ENCODE measurements at places on chromosomes 5 and 9.

DNA sequence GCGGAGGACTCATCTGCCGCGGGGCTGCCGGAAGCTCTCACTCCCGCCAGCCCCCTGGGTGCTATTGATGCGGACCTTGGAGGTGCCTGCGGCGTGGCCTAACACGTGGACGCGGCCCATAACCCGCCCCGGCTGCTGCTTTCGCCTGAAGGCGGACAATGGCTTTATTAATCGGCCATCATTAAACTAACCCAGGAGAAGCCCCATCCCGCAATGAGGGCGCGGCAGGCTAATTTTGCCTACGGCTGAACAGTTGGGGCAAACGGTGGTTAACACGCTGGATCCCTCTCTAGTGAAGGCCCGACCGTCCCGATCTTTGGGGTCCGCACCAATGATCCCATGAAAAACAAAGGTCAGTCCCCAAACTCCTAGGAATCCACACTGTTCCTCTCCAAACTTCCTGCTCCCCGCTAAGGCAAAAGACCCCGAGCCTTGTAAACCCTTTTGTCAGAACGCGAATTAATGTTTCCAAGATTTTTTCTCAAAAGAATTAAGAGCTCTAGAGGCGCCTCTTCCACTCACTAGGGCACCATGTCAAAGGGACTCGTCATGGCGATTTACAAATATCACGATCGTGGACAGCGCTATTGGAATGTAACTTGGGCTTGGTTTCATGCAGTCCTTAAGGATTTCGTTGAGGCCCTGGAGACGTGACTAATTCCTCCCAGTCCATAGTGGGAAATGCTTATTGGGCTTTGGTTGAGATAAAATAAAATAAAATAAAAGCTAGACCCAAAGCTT is 193.1 kb downstream of the MEF2C start:
- DNase-seq: no peak

DNA sequence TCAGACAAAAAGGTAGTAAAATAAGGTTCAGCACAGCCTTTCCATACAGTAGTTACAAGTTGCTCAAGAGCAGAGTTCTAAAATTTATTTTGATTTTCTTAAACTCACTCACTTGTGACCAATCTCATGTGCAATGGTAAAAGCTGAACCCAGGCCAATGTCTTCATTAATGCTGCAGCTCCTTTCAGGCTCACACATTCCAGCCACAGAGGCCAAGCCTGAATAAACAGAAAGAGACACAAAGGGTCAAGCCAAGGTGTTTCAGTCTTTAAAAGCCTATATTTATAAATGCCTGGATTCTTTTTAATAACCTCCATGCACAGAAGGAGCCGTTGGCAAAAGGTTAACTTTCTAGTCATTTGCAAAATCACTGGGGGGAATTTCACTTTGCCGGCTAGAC is 152.5 kb downstream of the ADAMTS6 start:
- no peak for DNase-seq

DNA sequence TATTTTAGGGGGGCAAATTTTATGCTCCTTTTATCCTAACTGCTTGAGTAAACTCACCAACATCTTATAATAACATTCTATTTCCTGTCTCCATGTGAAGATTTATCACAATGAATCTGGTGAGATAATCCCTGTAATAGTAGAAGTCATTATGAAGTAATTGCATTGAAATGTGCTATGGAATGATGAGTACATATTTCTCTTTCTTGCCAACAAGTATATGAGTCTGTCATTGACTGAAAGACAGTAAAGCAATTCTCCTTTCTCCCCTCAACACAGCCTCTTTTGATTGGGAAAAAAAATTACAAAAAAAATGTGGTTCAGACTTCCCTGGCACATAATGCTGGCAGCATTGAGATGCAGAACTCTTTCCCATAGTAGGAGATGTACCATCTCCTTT is 459.2 kb upstream of the RGMB start:
- no peak for DNase-seq

DNA sequence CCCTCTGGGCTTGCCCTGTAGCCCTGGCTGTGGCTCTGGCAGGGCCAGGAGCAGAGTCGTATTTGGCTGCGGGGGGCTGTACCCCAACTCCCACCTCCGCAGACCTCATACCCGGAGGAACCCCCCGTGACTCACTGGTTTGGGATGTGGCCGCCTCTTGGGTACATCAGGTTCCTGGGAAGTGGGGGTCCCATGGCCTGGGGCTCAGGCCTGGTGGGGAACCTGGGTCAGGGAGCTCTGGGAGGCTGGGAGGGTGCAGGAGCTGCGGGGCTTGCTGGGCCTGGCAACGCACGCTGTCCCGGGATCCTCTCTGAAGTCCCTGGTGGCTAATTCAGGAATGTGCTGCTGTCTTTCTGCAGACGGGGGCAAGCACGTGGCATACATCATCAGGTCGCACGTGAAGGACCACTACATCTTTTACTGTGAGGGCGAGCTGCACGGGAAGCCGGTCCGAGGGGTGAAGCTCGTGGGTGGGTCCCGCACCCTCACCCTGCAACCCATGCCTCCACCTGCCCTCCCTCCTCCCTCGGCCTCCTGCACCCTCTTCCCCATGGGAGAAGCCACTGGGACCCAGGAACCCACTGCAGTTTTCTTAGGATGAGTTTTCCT is 2.4 kb downstream of the LCN1 start:
- DNase-seq: no peak

GRCh38 chr5:171537070-171537849 is 117.8 kb downstream of the FGF18 start:
- no peak for DNase-seq

GRCh38 chr9:71036501-71036900 is 84.9 kb downstream of the TRPM3 start:
- no peak for DNase-seq

GRCh38 chr5:31359839-31360238 is 166.4 kb downstream of the CDH6 start:
- DNase-seq: no peak

DNA sequence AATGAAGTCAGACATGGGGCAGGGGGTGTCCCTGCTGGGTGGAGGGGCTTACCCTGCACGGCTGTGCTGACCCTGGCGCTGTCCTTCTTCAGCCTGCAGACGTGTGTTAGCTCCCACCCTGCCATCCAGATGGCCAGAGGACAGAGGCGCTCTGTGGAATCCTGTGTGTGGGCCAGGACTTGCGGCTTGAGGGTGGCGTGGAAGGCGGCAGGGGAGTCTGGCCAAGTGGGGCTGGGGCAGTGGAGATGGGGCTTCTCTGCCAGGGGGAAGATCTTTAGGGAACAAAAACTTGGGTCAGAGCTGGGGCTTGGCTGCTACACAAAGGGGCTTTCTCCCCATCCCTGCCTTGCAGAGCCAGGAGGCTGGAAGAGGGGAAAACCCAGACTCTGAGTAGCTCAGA is 46.5 kb upstream of the SYNPO start:
- DNase-seq: no peak

- no peak for DNase-seq
These were observed 83.0 kb upstream of the PRLR start for GRCh38 chr5:35313291-35313690.

DNA sequence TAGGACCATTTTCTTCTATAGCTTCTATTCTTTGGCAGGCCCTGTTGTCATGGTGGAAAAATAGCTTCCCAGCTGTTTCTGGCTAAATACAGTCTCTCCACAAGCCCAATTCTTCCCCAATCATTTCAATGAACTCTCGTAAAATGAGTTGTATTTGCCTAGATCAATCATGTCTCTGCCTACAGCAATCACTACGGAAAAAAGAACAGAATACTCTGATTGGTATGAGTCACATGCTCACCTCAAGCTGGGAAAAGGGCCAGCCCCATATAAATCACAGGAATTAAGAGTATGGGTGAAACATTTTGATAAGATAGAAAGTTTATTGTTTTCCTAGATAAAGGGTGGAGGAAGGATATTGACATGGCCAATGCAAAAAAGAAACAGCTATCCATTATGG is 711.4 kb downstream of the EFNA5 start:
- DNase-seq: no peak

- no peak for DNase-seq
These were observed 10.3 kb downstream of the GBGT1 start for GRCh38 chr9:133153227-133154096.

GRCh38 chr5:7210549-7210948 is 185.4 kb upstream of the ADCY2 start:
- DNase-seq: no peak

DNA sequence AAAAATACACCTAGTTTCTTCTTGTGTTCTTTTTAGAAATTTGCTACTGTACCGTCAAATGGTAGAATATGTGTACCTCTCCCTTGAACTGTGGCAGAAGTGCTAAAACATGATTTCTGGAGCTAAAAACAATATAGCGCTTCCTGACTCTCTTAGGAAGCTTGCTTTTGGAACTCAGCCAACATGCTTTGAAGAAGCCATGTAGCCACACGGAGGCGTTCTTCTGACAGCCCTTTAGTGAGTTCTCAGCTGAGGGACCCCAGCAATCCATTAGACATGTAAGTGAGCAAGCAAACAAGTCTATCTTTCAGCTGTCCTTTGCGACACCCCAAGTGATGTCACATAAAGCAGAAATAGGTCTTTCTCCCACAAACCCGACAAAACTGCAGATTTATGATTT is 917.0 kb downstream of the CDH9 start:
- no peak for DNase-seq

GRCh38 chr5:76337953-76338451 is 65.1 kb upstream of the IQGAP2 start:
- DNase-seq: no peak

GRCh38 chr9:3285365-3286161 is 240.2 kb downstream of the RFX3 start:
- no peak for DNase-seq

DNA sequence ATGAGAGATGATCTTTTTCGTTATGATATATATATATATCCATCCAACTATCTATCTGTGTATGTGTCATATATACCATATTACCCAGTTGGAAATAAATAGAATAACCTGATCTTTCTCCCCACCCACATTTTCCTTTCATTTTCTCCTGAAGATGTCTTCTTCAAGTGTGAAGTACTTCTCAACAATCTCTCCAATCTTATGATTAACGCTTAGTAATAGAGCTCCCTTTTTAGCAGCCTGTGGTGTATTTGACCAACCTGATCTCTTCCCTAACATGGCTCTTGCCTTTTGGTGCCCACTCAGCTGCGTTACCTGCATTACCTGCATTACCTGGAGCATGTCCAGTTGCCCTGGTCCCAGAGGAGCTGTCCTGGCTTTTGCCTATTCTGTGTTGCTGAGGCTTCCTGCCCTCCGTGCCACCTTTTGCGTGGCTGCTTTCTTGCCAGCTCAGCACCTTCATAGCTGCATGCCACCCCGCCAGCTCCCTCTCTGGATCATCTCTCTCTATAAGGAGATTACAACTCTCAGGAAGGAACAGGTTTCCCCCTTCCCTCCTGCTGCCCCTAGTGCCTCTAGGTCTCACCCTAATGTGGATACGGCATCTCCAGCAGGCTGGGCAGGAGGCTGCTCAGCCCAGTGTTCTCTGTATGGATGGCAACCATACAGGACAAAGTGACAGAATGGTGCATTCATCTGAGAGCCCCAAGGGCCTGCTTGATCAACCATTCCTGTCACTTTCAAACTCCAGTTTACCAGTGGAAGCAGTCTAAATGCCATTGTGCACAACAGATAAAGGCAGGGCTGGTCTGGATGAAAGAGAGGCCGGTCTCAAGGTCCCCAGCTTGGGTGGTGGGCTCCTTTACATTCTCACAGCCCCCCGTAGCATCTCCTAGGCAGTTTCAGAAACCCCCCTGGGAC is 126.7 kb downstream of the GADD45G start:
- DNase-seq: no peak

DNA sequence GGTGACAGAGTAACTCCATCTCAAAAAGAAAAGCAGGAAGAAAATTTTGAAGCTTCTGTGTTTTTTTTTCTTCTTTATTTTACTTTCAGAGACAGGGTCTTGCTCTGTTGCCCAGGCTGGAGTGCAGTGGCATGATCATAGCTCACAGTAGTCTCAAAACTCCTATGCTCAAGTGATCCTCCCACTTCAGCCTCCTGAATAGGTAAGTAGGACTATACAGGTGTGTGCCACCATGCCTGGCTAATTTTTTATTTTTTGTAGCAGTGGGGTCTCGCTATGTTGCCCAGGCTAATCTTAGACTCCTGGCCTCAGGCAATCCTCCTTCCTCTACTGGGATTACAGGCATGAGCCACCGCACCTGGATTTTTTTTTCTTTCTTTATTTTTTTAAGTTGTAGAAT is 10.1 kb upstream of the C5orf24 start:
- DNase-seq: no peak

- no peak for DNase-seq
These were observed 29.8 kb upstream of the GGTA1 start for GRCh38 chr9:121529237-121529987.

DNA sequence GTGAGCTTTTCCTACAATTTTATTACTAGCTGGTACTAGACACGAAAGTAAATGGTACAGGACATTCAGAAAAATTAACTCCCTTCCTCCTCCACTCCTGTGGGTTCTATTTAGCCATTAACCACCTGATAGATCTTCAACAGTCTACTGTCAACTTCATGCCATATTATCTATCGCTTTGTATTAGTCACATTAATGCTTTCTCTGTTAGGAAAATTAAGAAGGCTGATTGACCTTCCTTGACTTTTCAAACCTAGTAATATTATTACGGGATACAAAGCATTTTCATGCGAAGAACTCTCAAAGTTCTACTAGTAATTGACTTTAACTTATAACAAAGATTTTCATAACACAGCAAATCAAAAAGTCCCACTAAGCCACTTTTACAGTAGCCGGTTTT is 1.2 kb downstream of the TEX10 start:
- DNase-seq: no peak

DNA sequence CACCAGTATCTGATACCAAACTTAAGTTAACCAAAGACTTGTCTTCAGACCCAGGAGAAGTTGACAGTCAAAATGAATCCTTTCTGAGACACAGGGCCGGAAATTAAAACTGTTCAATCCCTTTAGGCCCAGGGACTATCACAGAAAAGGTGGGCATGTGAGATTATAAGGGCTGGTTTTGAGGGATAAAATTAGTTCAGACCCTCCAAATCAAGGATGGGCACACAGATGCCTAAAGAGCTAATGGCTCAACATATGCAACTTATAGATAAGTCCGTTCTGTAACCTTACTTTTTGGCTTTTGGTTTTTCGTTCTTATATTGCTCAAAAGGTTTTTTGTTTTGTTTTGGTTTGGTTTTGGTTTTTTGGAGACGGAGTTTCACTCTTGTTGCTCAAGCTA is 129.6 kb upstream of the ABCA1 start:
- no peak for DNase-seq

GRCh38 chr5:168434746-168435321 is 51.4 kb upstream of the RARS1 start:
- DNase-seq: no peak

DNA sequence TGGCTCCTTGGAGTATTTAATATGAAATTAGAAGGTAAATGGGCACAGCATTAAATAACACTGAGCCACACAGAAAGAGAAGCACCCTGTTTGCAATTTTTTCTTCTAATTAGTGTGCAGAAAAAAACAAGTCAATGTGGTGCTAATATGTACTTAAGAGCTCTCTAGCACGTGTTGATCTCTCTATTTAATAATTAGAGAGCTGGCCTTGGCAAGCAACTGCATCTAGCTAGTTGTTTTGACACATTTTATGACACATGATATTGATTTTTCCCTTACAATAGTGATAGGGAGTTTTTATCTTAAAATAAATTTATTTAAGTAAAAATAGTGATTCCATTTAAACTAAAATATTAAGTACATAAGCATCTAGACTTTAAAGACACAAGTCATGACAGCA is 54.5 kb upstream of the NUDT12 start:
- DNase-seq: no peak
